ENCODE measurements at places on chromosomes 5 and 9.

- no peak for DNase-seq
Observed at GRCh38 chr5:57302164-57302563, 128.3 kb downstream of the GPBP1 start.

GRCh38 chr5:36876965-36877666 lies 547 bp downstream of the NIPBL start:
- no peak for DNase-seq

DNA sequence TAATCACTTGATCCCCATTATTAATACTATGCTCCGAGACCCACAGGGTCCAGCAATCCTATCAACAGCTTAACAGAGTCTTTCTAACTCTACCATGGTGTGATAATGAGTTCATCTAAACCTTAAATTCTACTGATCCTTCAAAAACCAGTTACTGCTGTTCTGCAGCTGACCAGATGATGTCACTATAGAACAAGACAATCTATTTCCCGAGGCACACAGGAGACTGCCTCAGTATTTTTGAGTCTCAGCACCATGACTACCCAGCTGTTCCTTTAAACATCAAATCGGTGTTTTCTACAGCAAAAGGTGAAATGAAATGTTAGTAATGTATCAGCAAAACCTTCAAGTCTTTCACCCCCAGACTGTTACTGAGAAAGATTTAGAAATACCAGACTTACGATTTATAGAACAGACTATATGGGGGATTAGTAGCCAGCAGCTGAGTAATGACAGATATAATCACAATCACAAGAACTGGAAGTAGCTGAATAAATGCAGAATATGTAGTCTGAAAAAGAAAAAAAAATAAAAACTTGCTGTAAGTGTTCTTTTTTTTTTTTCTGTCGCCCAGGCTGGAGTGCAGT lies 16.9 kb downstream of the DNAJC18 start:
- no peak for DNase-seq

- no peak for DNase-seq
Observed at GRCh38 chr5:40909264-40909663, at the start of gene C7. Gene C7, plus strand, starts transcription at chr5:40909497. Its CDS starts 114 bp downstream, at chr5:40909611.

DNA sequence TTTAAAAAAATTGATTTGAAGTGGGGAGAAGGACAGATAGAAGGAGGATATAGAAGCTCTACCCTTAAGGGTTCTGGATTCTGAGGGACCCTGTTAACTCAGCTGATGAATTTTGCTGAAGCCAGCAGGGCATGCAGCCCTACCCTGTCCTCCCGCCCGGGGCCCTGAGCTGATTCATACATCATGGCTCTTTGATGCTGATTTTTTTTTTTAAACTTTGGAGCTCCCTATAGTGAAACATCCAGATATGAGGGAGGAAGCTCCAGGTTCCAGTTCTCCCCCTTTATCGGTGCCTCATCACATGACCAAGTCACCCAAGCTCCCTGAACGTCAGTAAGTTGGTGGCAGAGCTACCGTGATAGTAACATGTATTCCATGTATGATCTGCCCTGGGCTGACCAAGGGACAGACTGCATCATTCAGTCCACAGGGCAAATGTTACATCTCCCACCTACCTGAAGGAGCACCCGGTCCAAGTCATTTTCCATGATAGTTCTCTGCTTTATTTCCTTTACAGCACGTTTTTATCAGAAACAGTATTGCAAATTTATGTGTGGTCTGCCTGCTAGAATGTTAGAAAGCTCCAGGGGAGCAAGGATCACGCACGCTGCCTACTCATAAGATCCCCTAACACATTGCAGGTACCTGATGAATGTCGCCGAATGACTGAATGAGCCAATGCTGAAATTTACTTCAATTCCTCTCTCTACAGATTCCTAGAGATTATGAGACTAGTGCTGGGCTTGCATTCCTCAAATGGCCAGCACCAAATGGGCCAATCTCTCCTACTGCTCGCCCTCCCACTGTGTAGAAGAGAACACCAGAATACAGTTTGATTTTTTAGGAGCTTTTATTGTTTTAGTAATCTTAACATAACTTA lies 25.9 kb downstream of the SPARC start:
- DNase-seq = no peak

DNA sequence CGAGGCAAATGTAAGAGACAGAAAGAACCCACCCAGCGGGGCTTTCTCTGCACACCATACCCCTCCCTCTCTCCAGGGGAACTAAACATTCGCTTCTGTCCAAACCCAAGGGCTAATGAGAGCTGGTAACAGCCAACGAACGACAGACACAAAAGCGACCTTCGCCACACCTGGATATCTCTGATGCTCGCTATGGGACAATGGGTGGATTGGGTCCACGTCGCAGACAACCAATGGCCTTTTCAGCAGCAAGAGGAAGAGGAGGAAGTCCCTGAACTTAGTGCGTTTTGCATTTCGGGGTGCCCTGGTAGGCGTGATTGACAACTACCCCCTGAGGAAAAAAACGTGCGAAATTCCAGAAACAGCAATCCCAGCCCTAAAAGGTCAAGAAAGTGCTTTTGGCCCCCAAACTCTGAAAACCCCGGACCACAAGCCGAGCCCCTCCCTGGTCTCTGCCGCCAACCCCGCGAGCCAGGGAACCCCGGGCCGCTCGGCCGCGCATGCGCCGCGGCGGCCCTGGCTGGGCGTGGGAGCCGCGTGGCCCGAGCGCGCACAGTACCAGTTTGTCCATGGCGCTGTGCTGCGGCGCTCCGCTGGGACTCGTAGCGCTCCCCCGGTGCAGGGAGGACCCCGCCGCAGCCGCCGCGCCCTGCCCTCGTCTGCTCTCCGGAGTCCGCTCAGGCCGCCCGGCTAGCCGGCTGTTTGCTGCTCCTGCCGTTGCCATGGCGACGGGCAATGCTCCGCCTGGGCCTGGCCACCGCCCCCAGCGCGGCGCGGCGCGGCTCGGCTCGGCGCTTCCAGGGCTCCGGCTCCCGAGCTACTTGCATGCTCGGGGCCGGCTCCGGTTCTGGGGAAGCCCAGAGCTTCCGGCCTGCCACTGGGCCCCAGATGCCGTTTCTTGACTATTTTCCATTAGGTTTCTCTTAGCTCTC lies 66.9 kb upstream of the DNAH5 start:
- peak; percentile 31 for DNase-seq

DNA sequence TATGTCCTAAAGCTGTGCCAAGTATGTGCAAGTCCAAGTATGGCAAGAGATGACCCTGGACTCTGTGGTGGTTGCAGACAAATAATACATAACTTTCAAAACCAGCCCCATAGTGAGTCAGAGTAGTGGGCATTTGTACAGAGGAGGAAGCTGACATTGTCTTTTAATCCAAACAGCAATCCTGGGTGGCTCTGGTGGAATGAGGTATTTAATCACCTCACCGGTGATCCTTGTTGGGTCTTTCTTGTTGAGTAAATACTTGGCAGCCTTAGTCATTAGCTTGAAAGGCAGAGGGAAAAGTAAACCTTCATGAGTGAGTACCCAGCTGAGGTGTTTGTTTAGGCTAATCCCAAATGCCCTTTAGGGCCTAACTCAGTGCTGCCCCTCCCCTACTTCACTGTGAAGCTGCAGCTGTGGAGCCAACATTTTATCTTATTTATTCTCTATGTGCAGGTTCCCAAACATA lies 148.7 kb upstream of the SLC12A2 start:
- no peak for DNase-seq

Measured in GM12864 (cell line).